BJ (cell line): ENCODE measurements at places on chromosomes 4 and X. TPM values are rescaled to one million over a fixed set of nuclear protein-coding genes. Genes with fewer than 3 reads are reported as not detected.

DNA sequence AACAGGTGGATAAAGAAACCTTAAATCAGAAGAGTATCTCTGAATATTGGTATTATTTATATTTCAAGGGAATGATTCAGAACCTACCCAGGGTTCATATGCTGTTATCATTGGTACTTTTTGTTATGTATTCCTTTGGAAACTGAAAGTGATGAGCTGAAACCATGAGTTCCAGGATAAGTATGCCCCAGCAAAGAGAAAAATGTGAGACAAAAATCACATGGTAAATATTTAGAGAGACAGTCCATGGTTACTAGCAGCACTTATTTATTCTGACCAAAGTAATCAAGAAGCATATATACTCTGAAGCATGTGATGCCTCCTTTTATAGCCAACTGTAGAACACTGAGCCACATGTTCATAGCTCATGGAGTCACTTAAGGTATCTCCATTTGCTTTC, 277.7 kb downstream of the ARAP2 start:
- DNase-seq, result no peak

- peak; percentile 27 for DNase-seq
These were observed 30.2 kb downstream of the RBBP7 start for GRCh38 chrX:16839852-16840460.

DNA sequence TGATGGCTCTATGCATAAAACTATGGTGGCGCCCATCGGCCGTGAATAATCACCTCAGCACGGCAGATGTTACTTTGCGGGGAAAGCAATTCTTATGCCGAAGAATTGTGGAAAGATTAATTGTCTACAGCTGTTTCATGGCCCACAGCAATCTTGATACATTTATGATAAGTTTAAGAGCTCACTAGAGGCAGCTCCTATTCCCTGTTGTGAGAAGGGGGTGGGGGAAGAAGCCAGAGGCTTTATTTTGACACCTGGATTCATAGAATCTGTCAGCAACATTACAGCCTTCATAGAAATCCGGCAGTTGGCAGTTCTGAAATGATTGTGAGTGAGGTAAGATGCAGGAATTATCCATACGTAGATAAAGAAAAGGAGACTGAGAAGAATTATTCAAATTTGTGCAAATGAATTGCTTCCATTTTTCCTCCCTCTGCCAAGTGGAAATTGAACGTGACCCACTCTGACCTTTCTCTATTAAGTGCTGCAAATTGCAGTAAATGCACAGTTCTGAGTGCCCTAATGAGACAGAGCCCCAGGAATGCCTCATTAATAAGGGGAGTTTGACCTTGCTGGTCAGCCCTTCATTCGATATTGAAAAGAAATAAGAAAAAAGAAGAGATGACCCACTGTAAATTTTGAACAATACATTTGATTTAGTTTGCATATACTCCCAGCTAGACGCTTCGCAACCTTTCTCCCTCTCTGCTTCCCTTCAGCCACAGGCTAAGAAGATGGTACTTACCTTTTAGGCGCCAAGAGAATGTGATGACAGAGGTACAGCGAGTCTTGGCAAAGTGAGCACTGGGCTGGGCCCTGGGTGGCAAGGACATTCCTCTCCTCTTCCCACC, 188.8 kb downstream of the GPAT3 start:
- DNase-seq, result no peak

DNA sequence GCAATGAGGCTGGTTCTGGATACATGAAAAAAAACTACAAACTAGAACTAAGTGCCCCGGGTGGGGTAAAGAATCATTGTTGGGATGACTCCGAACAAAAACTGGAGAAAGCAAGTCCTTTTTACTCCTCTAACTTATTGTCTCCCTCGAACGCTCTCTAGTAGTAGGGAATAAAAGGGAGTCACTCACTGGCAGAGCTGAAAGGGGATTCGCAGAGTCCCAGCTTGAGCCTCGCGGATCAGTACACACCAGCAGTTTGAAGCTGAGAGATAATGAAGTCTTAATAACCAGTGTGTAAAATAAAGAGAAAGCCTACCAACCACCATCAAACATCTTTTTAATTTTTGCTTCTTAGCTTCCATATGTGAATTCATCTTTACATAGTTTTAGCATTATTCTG, 521.9 kb upstream of the ARX start:
- no peak for DNase-seq

The HMGN5 gene
- 1.0 and 2.1 TPM in 2 replicates for polyA plus RNA-seq

The PHEX gene
- 0.10 and 0.17 TPM in 2 replicates for polyA plus RNA-seq

The CLDN34 gene
- not detected in 2 replicates for polyA plus RNA-seq
